ENCODE measurements at places on chromosomes 7 and 10. TPM values are rescaled to one million over a fixed set of nuclear protein-coding genes. Genes with fewer than 3 reads are reported as not detected.

DNA sequence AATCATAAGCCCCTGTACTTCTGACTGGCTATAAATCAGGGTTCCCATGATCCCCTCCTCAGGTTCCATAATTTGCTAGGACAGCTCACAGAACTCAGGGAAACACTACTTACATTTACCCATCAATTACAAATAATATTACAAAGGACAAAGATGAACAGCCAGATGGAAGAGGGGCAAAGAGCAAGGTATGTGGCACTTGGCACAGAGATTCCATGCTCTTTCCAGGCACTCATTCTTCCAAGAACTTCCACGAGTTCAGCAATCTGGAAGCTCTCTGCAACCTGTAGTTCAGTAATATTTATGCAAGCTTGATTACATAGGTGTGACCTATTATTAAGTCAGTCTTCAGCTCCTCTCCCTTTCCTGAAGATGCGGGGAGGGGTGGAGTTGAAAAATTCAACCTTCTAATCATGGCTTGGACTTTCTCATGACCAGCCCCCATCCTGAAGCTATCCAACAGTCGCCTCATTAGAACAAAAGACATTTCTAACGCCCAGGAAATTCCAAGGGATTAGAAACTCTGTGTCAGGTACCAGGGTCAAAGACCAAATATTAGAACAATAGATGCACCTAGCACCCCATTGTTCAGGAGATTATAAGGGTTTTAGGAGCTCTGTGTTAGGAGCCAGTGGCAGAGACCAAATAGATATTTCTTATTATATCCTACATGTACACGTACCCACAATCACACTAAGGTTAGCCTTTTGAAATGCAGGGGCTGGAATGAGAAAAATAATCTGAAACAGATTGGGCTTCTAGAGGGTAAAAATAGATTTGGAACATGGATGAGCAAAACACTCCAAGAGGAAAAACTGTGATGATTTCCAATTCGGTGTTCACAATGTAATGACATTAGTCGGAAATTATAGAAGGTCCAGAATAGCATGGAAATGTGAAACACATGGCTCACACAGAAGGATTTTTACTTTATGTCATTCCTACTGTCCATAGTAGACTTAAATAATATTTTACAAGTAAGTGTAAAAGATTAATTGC lies 7.0 kb downstream of the ANKMY2 start:
- DNase-seq, result no peak

GRCh38 chr10:43124094-43124521 lies 14.1 kb upstream of the CSGALNACT2 start:
- no peak for DNase-seq

DNA sequence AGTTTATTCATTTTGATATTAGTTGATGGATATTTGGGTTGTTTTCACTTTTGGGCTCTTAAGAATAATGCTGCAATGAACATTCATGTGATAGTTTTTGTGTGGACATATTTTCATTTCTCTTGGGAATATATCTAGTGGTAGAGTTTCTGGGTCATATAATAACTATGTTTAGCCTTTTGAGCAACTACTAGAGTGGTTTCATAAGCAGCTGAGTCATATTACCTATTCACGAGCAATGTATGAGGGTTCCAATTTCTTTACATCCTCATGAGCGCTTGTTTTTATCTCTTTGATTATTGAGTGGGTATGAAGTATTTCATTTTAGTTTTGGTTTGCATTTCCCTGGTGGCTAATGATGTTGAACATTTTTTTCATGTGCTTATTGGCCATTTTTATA lies 182.6 kb downstream of the PON1 start:
- no peak for DNase-seq

GRCh38 chr7:11579141-11579540 lies 252.9 kb downstream of the THSD7A start:
- no peak for DNase-seq

DNA sequence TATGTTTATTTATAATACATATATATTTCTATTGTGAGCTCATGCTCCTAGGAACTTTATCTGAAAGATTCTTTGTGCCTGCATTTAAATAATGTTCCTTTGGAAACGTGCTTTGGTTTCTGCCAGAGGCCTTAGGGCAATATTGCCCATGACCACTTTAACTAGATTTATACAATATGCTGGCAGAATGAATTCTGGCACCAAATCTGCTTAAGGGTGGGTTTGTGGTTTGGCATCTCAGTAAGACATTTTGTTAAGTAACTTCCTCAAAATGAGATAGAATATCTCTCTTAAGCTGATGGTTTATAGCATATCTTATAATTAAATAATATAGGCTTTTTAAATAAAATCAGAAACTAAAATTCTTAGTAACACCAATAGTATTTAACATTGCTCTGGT lies 252.9 kb downstream of the RNLS start:
- no peak for DNase-seq

DNA sequence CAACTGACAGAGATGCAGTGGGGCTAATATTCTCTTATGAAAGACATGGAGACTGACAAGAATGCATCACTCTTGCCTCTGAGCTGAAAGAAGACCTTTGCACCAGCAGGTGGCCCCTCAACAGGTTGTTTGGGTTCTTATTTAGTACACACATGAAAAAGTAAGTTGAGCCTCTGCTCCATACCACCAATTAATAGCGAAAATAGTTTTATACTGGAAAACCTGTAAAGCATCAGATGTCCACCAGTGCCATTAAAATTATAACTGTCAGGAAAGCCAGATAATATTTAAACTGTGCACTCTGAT lies 26.3 kb upstream of the FAM13C start:
- no peak for DNase-seq

DNA sequence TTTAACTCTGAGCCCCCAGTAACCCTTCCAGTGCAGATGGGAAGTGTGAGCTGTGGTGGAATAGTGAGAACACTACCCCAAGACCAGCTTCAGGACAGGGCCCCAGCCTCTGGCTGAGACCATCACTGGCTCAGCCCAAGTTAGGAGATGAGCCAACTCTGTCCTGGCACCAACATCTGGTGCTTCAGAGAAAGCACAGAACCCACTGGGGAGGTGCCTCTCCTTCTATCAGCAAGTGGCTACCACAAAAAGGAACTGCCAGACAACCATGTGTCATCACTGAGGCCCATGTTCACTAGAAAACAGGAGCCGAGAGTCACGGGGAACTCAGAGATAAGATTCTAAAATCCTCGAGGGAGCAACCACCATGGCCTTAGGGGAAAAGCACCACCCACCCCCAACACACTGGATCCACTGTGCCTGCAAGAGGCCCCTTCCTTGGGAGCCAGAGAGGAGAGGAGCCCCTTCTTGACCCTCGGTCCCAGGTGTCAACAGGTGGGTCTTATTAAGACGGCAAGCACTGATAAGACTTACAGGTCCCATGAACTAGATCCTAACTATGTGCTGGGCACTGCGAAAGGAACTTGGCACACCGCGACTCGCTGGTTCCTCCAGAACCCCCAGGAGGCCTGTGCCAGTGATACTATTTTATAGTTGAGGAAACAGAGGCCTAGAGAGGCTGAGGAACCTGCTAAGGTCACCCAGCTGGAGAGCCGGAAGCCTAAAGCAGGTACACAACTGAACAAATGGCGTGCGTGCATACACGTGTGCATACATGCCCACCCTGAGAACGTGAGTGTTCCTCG lies 102.7 kb downstream of the FAM53B start:
- DNase-seq, result no peak

- DNase-seq, result no peak
Observed at GRCh38 chr10:113235508-113235907, 285.5 kb downstream of the TCF7L2 start.

DNA sequence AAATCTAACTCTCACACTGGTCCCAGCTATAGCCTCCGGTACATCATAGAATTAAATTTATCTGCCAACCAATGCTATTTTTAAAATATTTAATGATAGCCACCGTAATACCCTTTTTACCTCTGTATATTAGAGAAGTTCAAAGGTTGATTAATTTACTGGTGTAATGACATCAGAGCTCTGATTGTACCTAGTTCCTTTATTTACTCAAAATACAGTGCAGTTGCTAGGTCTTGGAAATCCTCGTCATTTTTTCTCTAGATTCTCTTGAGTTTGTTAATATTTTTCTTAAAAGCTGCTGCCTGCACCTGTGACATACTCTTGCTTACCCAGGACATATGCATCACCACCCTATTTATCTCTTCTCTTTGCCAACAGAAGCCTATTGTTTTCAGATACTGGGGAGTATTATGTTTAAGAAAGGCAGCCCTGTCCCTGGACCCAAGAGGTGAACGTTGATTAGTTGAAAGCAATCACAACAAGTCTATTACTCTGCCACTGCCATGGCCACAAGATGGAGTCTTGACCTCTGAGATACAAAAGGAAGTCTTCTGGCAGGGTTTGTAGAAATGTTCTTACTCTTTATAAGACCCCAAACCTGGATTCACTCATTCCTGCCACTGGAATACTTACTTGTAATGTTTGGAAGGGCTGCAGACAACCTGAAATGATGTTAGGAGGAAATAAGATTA lies 25.6 kb upstream of the TMEM26 start:
- DNase-seq, result no peak

GRCh38 chr7:145543242-145543641 lies 573.4 kb upstream of the CNTNAP2 start:
- no peak for DNase-seq

- peak; percentile 35 for DNase-seq
Observed at GRCh38 chr7:20514364-20514763, 101.1 kb upstream of the ABCB5 start.

- no peak for DNase-seq
Observed at GRCh38 chr10:99080275-99080945, 155.2 kb downstream of the HPSE2 start.

DNA sequence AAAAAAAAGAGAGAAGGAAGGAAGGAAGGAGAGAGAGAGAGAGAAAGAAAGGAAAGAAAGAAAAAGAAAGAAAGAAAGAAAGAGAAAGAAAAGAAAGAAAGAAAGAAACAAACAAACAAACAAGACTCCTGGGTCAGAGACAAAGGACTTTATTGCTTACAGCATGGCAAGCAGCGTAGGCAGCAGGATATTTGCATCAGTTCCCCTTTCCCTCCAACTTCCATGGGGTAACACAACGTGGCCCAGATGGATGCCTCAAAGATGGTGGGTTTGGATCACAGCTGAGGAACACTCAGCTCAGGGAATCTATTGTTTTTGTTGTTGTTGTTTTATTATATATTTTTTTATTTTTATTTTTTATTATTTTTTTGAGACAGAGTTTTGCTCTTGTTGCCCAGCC lies 128.5 kb upstream of the VKORC1L1 start:
- DNase-seq, result no peak

- no peak for DNase-seq
Observed at GRCh38 chr10:76184647-76185046, 753.2 kb downstream of the LRMDA start.

DNA sequence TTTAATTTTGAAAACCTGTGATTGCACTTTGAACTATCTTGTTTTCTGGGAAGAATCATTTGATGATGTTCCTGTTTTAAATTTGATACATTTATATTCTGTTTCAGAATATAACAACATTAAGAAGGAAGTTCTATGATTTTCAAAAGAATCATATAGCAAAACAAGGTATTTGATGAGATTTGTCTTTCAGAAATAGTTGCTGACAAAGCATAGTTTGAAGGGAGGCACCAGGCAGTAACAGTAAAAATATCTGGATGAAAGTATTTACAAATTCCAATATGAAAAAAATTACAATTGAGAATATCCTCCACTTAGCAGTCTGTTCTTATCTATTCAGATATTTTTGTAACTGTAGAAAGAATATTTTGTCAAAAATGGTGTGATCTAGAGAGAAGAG lies 266.1 kb upstream of the CSTF2T start:
- no peak for DNase-seq

- no peak for DNase-seq
Observed at GRCh38 chr10:49559476-49559875, 20.6 kb upstream of the ERCC6 start.

Gene SPDYE8
- not detected for total RNA-seq

Gene TAS2R5
- 0.74 TPM for total RNA-seq

Gene TUBB8
- not detected for total RNA-seq

Gene ANKRD22
- total RNA-seq, result 4.3 TPM

Gene FAM237B
- total RNA-seq, result not detected

Gene TDRD1
- 0.98 TPM for total RNA-seq

Gene CRHR2
- 0.09 TPM for total RNA-seq

Gene NOBOX
- not detected for total RNA-seq

Gene LIPN
- total RNA-seq, result not detected

Gene LIPK
- total RNA-seq, result not detected

Gene CUZD1
- total RNA-seq, result 958 TPM

Gene TRPV5
- total RNA-seq, result not detected

Gene PPP1R17
- total RNA-seq, result not detected

Gene CPVL
- 2.5 TPM for total RNA-seq

Gene CCDC136
- total RNA-seq, result 1.7 TPM

Data from pancreas (tissue), 10 donors.